Activated CD8-positive, alpha-beta memory T cell treated with anti-CD3 and anti-CD28 coated beads for 48 hours (primary cell): ENCODE measurements at places on chromosomes 6 and 20.

GRCh38 chr6:20705741-20706140 lies 171.5 kb downstream of the CDKAL1 start:
- no peak for DNase-seq

- no peak for DNase-seq
Observed at GRCh38 chr6:170022291-170022722, 268.6 kb downstream of the DLL1 start.

DNA sequence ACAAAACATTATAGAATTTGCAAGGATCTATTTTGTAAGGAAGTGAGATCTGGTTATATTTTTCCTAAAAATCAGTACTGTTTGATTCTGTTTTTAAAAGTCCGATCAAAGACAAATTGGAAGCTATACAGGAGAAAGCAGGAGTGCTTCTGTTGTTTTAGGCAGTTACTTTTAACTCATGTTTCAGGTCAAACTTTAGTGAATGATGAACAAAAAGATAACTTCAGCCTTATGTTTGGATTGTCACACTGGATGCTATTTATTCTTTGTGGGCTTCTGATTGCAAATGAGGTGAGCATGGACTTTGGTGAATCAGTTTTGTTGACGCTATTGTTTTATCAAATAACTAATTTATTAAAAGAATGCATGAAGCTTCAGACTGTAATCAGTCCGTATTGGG lies 228.7 kb upstream of the SLC35B3 start:
- no peak for DNase-seq

DNA sequence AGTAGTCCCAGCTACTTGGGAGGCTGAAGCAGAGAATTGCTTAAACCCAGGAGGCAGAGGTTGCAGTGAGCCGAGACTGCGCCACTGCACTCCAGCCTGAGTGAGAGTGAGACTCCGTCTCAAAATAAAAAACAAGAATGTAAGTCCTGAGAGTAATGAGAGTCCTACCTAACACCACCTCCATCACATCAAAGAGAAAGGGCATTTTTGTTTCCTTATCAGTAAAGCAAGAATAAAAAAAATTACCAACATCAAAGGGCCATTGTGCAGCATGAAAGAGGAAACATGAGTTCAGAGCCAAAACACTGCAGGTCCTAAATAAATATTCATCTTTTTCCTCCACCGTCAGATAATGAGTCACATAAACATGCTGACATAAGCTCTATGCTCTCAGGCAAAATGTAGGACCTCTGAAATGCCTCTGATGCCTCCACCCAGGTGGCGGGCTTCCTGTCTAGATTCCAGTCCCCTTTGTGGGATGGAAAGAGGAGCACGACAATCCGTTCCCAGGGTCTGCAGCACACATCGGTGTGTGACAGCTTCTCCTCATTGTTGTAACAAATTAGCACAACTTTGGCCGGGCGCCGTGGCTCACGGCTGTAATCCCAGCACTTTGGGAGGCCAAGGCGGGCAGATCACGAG lies 7.2 kb downstream of the ATP9A start:
- DNase-seq, result no peak

- DNase-seq, result no peak
Observed at GRCh38 chr6:130269969-130270635, 47.4 kb upstream of the SAMD3 start.

- DNase-seq, result peak; percentile 9
Observed at GRCh38 chr6:12012038-12012557, at the start of gene HIVEP1. Gene HIVEP1, plus strand, starts transcription at chr6:12012312. Its CDS starts 3,317 bp downstream, at chr6:12015629.

DNA sequence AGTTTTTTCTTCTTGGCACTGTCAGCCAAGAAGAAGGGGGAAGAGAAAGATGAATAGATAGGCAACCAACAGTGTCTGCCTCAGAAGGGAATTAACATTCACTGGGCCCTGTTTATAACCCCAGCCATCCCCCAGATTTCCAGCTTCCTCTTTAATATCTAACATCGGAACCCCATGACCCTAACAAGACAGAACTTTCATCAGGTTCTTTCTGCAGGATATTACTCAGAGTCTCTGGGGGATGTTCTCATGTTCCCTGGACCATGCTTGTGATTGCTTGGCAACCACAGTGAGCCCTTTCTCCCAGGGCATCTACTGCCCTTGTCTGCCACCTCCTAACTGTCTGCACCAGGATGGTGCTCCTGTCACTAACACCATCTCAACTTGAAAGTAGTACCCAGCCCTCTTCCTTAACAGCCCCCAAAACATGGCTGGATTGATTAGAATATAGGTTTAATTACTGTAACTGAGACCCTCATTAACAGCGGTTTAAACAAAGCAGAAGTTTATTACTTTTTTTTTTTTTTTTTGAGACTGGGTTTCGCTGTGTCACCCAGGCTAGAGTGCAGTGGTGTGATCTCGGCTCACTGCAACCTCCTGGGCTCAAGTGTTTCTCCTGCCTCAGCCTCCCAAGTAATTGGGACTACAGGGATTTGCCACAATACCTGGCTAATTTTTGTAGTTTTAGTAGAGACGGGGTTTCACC lies 12.0 kb upstream of the PTPN1 start:
- DNase-seq, result no peak

DNA sequence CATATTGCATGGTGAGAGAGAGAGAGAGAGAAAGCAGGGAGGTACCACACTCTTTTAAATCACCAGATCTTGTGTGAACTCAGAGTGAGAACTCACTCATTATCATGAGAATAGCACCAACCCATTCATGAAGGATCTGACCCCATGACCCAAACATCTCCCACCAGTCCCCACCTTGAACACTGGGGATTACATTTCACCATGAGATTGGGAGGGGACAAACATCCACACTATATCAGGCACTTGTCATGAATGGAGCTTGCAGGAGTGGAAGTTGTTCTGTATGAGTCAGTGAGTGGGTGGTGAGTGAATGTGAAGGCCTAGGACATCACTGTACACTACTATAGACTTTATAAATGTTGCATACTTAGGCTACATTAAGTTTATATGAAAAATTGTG lies 47.7 kb upstream of the RNF182 start:
- DNase-seq, result no peak

DNA sequence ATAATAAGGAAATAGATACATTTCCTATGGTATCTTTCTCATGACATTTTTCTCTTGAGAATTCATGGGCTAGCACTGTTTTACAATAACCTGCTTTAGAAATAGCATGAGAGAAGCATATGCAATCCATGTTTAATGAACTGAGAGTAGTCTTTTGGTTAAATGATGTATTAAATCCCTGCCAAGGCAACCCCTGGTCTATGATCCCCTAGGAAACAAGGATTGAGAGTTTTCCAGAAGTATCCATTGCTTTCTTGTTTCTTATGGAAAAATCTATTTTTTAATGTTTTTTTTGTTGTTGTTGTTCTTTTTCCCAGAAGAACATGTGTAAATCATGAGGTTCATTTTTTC lies 390.5 kb upstream of the HSF2 start:
- no peak for DNase-seq

- no peak for DNase-seq
Observed at GRCh38 chr20:9200620-9201019, 131.7 kb downstream of the PLCB4 start.

DNA sequence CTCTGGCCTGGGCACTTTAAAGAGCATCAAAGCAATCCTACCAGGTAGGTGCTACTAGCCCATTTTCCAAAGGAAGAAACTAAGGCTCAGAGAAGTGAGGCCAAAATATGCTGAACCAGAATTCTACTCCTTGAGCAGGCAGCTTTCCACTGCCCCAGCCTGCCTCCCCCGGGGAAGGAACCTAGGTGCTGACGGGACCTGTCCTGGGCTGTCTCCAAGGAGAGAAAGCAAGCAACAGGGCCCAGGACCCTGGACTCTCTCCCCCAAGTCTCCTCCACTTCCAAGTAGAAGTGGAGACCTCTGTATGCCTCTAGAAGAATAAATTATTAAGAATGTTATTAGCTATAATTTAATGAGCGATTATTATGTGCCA lies 159.5 kb downstream of the MRPL14 start:
- no peak for DNase-seq

GRCh38 chr20:3209946-3210317 lies 634 bp downstream of the ITPA start:
- DNase-seq, result no peak

GRCh38 chr6:14765721-14766390 lies 480.0 kb upstream of the JARID2 start:
- DNase-seq, result no peak

GRCh38 chr20:1555952-1556351 lies 1.6 kb downstream of the SIRPD start:
- no peak for DNase-seq

DNA sequence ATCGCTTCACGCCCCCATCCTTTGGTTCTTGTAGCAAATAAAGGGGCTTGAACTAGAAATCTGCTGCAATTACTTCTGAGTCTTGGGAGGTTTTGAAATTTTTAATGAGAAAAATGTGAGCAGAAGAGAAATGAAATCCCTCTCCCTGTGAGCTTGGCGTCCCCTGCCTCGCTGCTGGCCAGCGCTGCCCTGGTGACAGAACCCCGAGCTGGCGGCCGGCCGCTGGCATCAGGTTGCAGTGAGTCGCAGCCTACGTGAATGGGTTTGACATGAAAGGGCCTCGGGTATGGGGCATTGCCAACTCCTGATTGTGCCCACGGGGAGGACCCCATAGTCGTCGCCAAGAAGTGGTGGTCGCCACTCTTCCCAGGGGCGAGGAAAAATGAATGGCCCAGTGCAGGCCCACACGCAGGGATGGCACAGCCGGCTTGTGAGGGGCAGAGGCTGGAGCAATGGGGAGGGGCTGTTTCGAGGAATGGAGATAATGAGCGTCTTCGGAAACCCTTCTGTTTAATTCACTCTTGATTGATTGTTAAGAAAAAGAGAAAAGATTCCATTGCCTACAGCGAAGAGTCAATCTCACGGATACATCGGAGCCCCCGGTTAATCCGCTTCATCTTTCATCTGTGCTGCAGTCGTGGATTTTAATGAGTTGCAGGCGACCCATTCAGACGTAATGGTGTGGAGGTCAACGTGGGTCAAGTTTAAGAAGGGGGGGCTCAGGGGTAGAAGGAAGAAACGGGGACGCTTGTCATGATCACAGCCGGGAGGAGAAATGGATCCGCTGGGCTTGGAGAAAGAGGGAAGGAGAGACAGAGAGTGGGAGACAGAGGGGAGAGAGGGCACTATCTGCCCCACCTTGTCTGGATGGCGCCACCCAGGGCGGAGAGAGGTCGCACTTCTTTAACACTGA lies 380.1 kb downstream of the THBS2 start:
- DNase-seq, result no peak

DNA sequence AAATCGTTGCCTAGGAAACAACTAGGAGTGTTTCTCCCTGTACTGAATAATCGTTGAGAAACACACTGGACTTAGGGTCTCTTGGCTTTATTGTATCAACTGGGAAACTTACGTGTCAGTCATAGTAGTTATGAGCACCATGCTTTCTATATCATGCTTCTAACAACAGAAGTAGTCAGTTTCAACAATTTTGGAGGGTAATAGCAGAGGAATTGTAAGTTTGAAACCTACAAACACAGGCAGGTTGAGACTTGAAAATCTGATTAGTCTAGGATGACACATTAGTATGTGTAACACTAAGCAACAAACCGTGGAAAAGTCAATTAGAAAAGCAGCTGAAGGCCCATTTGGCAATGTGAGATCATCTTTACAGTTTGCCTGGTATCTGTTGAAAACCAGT lies 43.9 kb upstream of the FABP7 start:
- no peak for DNase-seq

- no peak for DNase-seq
Observed at GRCh38 chr6:116866281-116866871, 10.7 kb upstream of the RFX6 start.

DNA sequence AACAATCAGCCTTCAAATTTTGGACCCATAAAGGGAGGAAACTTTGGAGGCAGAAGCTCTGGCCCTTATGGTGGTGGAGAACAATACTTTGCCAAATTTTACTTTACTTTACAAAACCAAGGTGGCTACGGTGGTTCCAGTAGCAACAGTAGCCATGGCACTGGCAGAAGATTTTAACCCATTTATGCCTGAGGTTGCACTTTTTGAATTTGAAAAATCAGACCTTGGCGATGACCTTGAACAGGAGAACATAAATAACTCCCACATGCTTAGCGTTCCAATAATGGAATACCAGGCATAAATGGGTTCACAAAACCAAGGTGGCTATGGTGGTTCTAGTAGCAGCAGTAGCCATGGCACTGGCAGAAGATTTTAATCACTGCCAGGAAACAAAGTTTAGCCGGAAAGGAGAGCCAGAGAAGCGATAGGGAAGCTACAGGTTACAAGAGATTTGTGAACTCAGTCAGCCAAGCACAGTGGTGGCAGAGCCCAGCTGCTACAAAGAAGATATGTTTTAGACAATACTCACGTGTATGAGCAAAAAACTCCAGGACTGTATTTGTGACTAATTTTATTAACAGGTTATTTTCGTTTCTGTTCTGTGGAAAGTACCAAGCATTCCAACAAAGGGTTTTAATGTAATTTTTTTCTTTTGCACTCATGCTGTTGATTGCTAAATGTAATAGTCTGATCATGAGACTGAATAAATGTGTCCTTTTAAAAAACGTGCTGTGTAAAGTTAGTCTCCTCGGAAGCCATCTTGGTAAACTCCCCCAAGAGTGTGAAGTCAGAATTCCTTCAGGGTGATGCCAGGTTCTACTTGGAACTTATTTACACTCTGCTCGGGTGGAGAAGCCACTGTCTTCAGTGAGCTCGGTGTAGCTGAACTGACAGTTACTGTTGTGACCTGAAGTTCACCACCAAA lies 6.7 kb downstream of the SFT2D1 start:
- no peak for DNase-seq

DNA sequence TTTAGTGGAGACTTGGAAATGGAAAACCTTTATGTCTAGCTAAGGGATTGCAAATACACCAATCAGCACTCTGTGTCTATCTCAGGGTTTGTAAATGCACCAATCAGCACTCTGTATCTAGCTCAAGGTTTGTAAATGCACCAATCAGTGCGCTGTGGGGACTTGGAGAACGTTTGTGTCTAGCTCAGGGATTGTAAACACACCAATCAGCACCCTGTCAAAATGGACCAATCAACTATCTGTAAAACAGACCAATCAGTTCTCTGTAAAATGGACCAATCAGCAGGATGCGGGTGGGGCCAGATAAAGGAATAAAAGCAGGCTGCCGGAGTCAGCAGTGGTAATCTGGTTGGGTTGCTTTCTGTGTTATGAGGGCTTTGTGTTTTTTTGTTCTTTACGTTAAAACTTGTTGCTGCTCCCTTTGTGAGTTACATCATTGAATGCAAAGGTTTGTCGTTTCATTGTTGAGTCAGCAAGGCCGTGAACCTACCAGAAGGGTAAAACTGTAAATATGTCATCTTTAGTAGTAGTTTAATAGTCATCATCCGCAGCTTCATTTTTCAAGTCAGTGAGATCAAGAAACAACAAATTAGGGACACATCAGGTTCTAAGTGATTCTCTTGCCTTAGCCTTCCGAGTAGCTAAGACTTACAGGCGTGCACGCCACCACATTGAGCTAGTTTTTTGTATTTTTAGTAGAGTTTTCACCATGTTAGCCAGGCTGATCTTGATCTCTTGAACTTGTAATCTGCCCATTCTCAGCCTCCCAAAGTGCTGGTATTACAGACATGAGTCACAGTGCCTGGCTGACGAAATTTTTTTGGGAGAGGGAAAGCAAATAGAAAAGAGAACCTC lies 22.7 kb upstream of the NUP153 start:
- no peak for DNase-seq
